ENCODE measurements at places on chromosomes 5 and 9.

DNA sequence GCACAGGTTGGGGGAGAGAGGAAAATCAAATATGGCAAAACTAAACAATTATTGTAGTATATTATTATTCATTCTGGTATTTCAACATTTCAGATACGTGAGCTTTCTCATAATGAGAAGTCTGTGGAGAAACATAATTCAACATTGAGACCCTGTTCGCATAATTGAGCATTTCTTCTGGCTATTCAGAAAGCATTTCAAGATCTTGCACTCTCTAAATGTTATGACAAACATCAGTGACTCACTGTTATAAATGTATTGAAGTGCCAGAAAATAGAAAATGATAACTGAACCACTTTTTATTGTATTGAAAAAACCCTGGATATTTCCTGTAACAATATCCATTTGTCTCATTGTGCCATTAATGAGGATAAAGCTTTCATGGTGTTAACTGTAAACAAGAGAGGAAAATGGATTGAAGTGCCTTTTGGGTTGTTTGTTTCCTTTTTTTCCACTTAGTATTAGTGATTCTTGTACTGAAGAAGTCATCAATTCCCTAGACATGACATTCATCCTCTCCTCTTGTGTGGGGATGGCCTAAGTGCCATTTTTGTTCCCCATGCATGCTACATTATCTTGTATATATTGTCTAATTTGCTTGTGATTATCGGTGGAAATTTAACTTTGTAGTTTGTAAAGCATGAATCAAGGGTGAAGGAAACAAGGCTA lies 124.6 kb downstream of the CAMK4 start:
- DNase-seq = no peak

- DNase-seq = no peak
Measured at GRCh38 chr5:143217065-143217803, 186.3 kb downstream of the NR3C1 start.

GRCh38 chr5:145830594-145830993 lies 4.5 kb downstream of the PRELID2 start:
- no peak for DNase-seq

DNA sequence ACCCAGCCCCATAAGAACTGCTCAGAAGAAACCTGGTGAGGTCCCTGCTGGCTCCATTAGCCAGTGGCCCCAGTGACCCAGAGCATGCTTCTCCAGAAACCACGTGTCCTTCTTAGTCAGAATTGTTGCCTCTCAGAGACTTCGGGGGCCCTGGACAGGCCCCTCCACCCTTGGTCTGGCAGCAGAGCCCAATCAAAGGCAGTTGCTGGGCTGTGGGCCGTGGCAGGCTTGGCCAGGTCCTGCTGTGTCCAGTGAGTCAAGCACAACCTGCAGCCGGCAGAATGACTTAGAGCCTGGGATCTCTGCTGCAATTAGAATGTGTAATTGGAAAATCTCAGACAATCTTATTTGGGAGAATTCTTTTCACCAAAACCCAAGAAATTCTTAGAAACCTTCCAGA lies 502.0 kb upstream of the KLF4 start:
- DNase-seq = no peak

DNA sequence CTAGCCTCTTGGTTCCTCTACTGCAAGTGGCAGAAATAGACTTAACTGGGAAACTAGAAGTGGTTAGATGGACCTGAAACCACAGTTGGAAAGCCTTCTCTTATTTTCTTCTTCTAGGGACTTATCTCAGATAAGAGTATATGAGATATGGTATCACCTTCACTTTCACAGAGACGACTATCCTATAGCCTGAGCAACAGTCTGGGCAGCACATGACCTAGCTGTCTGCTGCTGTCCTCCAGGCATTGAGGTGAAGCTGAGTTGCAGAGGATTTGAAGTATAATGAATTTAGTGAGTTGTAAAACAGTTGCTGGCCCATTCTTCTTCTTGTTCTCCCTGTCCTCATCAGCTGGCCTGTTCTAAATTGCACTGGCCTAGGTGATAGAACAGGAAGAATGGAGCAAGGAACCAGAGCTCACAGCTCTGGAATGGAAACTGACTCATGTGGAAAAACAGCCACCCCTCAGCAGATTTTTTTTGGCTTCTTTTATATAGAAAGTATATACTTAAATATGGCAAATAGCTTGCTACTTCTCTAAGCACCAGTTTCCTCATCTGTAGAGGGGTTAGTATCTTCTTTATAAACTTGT lies 27.8 kb downstream of the RECK start:
- DNase-seq = peak; percentile 24

DNA sequence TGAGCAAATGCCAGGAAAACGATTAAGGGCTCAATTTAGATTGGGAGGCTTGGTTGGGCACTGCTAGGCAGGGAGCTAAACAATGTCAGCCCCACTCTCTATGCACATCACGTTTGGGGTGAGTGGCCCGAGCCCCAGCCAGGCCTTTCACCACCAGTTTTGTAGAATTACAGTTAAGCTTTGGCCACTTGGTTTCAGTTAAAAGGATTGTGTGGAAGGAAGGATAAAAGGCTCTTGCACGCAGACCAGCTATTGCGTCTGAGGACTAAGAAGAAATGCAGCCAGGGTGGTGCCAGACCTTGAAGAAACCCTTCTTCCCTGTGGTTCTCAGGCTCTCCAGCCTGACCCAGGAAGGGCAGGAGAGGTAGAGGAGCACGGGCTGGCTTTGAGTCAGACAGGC lies 125.3 kb upstream of the SLC44A1 start:
- no peak for DNase-seq

DNA sequence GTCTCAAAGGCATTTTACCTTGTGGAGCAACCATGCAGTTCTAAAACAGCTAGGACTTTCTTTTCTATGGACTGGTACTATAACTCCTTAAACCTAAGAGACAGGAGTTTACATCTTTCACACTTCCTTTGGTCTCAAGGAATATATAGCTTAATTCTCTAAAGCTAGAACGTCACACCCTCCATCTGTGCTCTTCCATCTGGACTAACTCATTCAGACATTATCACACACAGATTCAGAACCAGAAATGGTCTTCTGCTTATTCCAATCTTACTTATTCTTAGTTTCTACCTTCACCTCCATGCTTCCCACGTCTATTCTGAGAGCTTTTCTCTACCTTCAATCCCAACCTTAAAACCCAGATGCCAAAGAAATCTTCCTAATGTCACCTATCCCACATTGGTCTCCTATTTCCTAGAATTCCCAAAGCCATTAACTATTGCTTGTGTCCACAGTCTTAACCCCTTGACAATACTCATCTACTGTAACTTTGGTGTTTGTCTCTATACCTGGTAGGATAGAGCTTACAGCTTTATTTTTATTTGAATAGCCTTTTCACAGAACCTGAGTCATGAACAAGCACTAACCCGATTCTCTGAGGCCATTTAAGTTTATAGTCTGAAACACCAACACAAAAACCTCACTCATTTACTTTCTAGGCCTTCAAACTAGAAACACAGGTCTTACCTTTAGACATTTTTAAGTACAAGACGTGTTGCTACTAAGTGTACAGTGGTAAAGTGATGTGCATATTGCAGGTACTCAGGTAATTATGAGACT lies 22.8 kb downstream of the CSNK1A1 start:
- peak; percentile 63 for DNase-seq

- no peak for DNase-seq
Measured at GRCh38 chr5:133668458-133668857, 56.1 kb upstream of the FSTL4 start.

GRCh38 chr5:173762930-173763329 lies 125.2 kb upstream of the CPEB4 start:
- DNase-seq = no peak

Measured in mammary epithelial cell (primary cell).